ENCODE measurements at places on chromosomes 3 and 15. TPM values are rescaled to one million over a fixed set of nuclear protein-coding genes. Genes with fewer than 3 reads are reported as not detected.

DNA sequence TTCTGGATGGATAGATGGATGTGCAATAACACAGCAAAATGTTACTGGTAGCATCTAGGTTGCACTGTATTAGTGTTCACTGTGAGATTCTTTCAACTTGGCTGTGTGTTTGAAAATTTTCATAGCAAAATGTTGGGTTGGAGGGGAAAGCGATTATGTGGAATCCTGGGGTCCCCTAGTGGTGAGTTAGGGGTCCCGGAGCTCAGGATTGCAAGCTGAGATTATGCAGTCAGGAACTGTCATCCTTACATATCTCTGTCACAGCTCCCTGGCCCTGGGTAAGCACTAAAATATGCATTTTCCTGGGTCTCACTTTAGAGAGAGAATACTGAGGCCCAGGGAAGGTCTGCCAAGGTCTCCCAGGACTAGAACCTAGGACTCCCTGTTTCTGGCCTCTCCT lies 77.2 kb downstream of the CEMIP start:
- DNase-seq = no peak

- no peak for DNase-seq
These were observed 914.3 kb upstream of the ARPP21 start for GRCh38 chr3:34724916-34725499.

GRCh38 chr3:106251160-106251892 lies 382.5 kb upstream of the CBLB start:
- DNase-seq = peak; percentile 8

Gene TJP1
- total RNA-seq = 137 TPM

Data from MCF 10A (cell line).